ENCODE measurements at places on chromosomes 12 and 14.

- DNase-seq = no peak
Measured at GRCh38 chr14:101105045-101105444, 201.5 kb upstream of the RTL1 start.

DNA sequence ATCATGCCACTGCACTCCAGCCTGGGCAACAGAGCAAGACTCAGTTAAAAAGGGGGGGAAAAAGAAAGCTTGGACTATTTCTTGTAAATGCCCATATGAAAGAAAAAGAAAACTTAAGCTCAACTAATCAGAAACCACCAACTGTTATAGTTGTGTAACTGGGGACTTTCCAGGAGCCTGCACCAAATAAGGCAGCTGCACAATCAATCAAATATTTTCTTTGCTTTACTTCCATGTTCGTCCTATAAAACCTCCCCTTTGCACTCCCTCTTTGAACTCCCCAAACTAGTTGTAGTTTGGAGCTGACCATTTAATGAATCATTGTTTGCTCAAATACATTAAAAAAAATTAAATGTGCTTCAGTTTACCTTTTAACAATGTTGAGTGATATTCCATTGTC, 54.9 kb downstream of the OTOGL start:
- DNase-seq = no peak

GRCh38 chr12:116620124-116620491, 60.9 kb downstream of the MAP1LC3B2 start:
- no peak for DNase-seq

DNA sequence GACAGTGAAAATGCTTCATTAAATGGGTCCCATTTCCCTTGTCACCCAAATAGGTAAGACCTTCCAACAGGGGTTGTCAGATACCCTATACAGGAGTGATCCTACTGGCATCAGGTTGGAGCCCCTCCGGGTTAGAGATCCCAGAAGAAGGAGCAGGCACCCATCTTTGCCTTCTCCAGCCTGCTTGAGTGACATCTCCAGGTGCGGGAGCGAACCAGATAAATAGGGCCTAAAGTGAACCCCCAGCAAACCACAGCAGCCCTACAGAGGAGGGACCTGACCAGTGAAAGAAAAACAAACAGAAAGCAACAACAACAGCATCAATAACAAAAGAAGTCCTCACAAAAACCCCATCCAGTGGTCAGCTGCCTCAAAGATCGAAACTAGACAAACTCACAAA, 182.2 kb downstream of the SLC5A8 start:
- DNase-seq = no peak

DNA sequence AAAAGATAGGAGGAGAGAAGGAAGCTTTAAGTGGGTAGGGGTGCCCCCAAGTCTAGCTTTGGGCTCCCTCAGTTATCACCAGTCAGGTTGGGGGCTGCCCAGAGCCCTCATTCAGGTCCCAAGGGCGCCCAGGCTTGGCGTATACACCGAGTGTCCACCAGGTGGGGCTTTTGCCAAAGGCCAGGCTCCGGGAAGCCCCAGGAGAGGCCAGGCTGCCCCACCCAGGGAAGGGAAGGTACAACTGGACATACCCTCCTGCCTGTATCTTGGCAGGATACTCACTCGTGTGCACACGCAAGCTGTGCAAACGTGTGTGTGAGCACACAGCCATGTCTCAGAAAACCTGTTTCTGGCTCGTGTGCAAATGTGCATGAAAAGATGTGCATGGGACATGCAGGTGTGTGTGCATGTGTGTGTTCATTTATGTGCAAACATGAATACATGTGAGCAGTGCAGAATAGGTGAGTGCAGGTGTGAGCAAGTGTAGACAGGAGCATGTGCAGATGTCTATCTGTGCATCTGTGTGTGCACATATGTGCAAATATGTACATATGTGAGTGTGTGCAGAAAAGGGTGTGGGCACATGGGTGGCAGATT, 103.9 kb upstream of the MYL2 start:
- peak; percentile 45 for DNase-seq

DNA sequence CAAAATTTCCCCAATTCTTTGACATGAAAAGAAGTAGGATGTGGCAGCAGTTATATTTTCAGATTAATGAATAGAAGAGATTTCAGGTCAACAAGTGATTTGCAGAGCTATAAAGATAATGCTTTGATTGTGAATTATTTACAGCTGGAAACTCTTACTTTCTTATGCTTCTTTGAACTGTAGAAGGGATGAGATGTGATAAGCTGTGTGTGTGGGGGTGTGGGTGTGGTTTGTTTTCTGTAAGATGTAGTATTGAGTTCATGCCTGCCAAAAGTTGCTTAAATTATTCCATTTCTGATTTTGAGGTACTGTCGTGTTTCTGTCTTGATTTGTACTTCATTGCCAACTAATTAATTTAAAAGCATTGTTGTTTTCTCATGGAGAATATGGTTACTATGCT, 22.7 kb downstream of the AEBP2 start:
- no peak for DNase-seq

DNA sequence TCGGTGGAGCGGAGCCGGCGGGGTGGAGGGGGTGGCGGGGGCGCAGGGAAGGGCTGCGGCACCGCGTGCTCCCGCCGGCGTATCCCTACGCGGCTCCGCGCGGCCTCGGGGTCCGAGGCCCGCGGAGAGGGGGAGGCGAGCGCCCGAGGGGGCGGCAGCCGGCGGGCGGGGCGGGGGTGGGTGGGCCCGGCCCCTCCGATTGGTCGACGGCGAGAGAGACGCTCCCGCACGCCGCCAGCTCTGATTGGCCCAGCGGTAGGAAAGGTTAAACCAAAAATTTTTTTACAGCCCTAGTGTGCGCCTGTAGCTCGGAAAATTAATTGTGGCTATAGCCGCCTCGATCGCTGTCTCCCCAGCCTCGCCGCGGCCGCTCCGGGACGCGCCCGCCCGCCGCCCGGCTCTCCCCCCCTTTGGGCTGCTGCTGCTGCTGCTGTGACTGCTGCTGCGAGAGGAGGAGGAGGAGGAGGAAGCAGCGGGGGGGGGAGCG, at the start of gene FOXG1:
FOXG1 (plus strand) TSS at position 319 of the 487 bp plus-strand sequence. CDS start 493 bp downstream, outside the sequence.
- no peak for DNase-seq

- no peak for DNase-seq
Measured at GRCh38 chr12:78167510-78167909, 336.8 kb downstream of the NAV3 start.

DNA sequence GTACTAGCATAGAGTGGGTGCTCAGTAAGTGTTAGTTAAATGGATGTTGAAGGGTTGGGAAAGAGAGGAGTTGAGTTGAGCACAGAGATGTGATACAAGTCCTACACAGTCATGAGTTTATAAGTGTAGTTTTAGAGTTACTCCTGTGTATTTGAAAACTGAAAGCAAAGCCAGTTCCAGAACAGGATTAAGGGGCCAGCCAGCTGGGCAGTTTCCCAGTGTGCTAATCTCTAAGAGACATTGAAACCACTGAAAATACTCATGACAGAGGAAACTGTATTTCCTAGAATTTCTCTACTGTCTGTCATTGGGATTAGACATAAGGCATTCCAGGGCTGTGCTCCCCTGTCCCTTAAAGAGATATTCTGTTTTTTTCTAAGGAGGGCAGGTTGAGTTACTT, 101.0 kb downstream of the DERA start:
- DNase-seq = no peak

DNA sequence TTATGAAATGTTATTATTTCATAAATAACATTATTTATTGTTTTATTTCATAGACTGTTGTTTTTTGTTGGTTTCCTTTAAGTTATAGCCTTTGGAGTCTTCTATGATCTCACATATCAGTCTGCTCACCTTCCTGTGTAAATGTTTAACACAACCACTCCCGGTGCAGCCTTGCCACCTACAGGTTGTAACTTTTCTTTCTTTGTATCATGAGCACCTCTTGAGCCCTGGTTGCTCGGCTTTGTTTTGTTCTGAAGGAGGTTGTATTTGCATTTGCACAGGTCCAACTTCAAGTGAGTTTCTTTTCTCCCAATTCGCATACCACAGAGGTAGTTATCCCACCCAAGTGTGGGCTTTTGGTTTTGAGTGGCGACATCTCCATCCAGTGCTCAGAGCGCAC, 121.4 kb downstream of the SLC15A4 start:
- DNase-seq = no peak

Measured in SHP77 (cell line).